Amniotic epithelial cell (primary cell): ENCODE measurements at places on chromosomes 1 and 21.

DNA sequence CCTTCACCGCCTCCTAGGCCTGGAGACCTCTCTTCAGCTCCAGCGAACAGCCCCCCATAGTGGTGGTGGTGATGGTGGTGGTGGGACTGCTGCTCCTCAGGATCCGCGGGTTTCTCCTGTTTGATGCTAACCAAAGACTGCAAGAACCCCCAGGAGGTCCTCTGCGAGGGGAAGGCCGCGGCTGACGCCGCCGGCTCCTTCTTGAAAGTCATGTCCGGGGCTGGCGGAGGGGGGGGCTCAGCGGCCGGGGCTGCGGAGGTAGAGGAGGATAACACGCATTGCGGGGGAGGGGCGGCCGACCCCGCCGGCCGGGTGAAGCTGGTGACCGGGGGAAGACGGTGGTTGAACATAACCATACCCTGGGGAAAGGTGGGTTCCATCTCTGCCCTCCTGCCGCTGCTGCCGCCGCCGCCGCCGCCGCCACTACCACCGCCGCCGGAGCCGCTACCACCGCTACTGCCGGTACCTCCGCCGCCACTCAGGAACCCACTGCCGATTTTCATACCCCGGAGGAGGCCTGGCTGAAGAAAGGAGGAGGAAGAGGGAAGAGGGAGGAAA, 554 bp downstream of the ZNF281 start:
- DNase-seq, result no peak

- DNase-seq, result no peak
These were observed 41.8 kb downstream of the FNBP1L start for GRCh38 chr1:93489756-93490155.

DNA sequence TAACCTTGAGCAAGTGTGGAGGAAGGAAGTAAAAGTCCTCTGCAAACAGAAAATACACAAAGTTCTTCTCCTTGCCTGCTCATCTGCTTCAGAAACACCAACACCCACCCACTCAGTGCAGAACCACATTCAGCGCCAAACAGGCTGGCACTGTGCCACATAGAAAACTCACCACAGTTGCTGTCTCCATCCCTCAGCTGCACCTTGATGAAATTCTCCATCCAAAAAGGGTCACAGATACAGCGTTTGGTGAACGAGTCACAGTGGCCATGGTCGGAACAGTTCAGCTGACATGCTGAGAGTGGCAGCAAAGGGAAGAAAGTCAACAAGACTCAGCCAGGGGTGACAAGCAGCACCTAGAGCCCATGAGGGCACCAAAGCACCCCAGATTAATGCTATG, 114.5 kb downstream of the KIAA0319L start:
- peak; percentile 21 for DNase-seq

GRCh38 chr1:164803366-164803765, 244.4 kb downstream of the PBX1 start:
- DNase-seq, result peak; percentile 45

GRCh38 chr21:32949701-32950100, 76.0 kb upstream of the OLIG2 start:
- no peak for DNase-seq

GRCh38 chr1:197327776-197328364, 59.8 kb downstream of the CRB1 start:
- peak; percentile 5 for DNase-seq

GRCh38 chr1:115099693-115100050, 10.4 kb upstream of the TSPAN2 start:
- peak; percentile 31 for DNase-seq

- no peak for DNase-seq
These were observed 173.7 kb downstream of the CLEC20A start for GRCh38 chr1:178323067-178323466.

DNA sequence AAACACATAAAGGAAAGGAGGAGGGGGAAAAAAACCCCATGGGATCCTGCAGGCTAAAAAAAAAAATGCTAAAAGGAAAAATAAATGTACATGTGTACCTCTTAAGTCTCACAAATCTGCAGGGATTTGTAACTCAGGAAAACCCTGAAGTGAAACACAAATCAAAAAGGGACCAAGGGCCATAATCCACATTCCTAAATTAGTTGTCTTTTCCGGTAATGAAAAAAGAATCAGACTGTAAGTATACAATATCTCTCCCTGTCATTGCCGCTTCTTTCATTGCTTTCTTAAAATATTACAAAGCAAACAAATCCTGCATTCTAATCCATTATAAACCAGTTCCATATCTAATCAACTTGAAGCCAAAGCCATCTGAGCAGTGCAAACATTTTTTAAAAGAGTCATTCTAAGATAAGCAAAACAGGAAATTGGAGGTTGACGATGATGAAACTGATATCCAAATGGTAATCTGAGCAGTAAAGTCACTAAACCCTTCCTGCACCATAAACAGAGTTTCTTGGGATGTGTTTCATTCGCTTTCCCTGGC, 58.7 kb upstream of the SIM2 start:
- no peak for DNase-seq
